Bronchial epithelial cell (primary cell): ENCODE measurements at places on chromosomes 4 and X.

GRCh38 chr4:52618795-52619590 is 40.1 kb downstream of the USP46 start:
- no peak for DNase-seq

DNA sequence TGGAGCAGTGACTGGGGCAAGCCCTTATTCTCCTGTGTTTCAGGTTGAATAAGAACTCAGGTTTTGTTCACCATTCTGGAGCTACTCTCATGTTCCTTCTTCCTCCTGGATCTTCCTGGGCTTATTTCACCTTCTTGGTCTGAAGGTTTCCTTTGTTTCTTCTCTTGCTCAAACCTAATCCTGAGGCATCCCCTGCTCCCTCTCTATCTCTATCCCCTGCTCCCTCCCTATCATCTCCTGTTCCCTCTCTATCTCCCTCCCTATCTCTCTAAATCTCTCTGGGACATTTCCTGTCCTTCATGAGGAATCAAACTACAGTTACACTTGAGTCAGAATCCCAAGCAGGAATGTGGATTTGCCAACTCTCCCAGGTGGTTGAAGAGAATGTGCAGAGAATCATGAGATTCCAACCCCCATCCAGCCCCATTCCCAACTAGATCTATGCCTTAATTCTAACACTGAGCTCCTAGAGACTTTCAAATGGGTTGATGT is 134.9 kb upstream of the ZIC3 start:
- no peak for DNase-seq

- DNase-seq: peak; percentile 33
Observed at GRCh38 chr4:100190643-100191600, 654 bp upstream of the DDIT4L start.

- peak; percentile 84 for DNase-seq
Observed at GRCh38 chrX:150032742-150033141, 94.5 kb upstream of the EOLA2 start.

GRCh38 chr4:30721185-30722091 is 1.3 kb downstream of the PCDH7 start:
- no peak for DNase-seq

- no peak for DNase-seq
Observed at GRCh38 chrX:72130762-72131250, 909 bp downstream of the RTL5 start.

DNA sequence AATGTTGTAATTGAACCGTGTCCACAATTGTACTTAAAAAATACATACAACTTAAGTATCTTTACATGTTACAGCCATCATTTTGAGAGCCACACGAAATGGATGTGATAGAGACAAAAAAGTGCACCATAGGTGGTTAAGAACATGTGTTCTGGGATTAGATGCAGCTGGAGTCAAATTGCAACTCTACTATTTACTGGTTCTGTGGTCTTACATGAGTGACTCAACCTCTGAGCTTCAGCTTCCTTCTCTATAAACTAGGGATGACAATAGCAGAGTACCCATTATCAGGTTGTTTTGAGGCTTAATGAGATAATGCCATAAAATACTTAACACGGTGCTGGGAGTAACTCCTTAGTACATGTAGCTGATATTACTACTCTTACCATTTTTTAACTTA is 130.4 kb downstream of the IDS start:
- no peak for DNase-seq

- no peak for DNase-seq
Observed at GRCh38 chr4:52051213-52051614, at the start of gene SPATA18. TSS of gene SPATA18 (plus strand) at chr4:52051304. CDS start at chr4:52051705, 401 bp downstream.

GRCh38 chr4:109395694-109396093 is 37.9 kb upstream of the SEC24B start:
- DNase-seq: no peak

GRCh38 chrX:997631-998137 is 214.8 kb downstream of the CRLF2 start:
- no peak for DNase-seq

GRCh38 chrX:121639781-121640180 is 592.4 kb downstream of the GLUD2 start:
- no peak for DNase-seq

- no peak for DNase-seq
Observed at GRCh38 chrX:73215246-73215645, 595 bp upstream of the NAP1L2 start.

DNA sequence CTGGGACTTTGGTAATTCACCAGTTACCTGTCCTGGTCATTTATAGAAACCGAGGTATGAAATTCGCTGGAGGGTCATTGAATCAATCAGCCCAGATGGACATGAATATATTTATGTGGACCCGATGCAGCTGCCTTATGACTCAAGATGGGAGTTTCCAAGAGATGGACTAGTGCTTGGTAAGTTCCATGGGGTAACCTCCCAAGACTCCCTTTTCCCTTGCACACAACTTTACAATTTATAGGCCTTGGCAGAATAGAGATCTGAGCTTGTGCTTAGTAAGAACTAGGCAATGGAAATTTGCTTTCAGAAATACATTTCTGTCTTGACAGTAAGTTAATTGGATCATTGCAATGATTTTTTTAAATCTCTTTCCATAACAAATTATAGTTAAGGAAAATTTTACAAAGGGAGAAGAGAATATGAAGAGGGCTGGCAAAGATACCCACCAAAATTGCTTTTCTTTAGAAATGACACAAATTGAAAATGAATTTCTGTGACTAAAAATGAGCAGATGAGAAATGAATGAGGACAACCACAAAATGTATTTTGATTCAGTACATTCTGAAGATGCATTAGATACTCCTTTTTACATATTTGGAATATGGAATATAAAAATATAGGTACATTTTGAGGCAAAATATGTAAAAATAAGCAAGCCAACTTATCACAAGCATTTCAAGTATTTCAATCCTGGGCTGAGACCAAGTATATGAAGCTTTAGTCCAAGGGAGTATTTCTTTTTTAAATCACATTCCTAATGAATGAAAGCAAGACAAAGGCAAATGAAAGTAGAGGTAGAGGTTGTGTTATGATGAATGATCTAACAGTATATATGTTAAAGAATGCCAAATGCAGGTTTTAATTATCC is 45.9 kb downstream of the PDGFRA start:
- no peak for DNase-seq

- DNase-seq: no peak
Observed at GRCh38 chr4:139873111-139873860, 207.7 kb downstream of the MGST2 start.

GRCh38 chr4:1601852-1602654 is 82.1 kb downstream of the FAM53A start:
- DNase-seq: no peak

GRCh38 chr4:27090406-27090805 is 229.8 kb downstream of the STIM2 start:
- no peak for DNase-seq

GRCh38 chrX:111411983-111412382 is at the start of gene DCX:
TSS of gene DCX (minus strand) at chrX:111412192. CDS start at chrX:111410398, 1,794 bp downstream.
- no peak for DNase-seq

- no peak for DNase-seq
Observed at GRCh38 chr4:106270736-106271135, 45.3 kb downstream of the TBCK start.

DNA sequence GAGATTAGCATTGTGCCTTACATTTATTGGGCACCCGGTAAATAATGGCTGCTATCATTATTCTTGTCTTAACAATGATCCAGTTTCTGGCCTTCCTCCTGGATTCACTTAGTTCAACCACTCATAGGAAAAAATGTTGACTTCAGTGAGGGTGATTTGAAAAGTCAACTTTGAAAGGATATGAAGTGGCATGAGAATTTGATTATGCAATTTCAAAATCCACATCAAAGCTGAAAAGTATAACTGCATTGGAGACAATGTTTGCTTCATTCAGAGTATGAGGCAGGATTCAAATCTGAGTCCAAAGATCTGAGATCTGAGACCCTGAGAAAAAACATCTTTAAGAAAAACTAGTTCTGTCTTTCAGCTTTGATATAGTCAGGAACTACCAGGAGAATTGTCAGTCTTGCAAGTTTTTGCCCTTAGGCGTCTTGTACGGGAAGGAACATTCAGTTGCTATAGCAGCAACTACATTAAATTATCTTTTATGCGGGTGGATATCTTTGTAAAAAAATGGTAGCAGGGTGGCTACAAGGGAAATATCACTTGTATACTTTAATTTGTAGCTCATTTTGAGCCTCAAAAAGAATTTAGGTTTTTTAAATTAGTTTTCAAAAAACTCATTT is 587.5 kb upstream of the LCORL start:
- DNase-seq: no peak

GRCh38 chr4:29970626-29971025 is 749.5 kb upstream of the PCDH7 start:
- DNase-seq: peak; percentile 41

DNA sequence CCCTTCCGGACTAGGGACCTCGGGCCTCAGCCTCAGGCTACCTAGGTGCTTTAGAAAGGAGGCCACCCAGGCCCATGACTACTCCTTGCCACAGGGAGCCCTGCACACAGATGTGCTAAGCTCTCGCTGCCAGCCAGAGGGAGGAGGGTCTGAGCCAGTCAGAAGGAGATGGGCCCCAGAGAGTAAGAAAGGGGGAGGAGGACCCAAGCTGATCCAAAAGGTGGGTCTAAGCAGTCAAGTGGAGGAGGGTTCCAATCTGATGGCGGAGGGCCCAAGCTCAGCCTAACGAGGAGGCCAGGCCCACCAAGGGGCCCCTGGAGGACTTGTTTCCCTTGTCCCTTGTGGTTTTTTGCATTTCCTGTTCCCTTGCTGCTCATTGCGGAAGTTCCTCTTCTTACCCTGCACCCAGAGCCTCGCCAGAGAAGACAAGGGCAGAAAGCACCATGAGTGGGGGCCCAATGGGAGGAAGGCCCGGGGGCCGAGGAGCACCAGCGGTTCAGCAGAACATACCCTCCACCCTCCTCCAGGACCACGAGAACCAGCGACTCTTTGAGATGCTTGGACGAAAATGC is at the start of gene WAS:
WAS (plus strand) TSS at position 389 of the 572 bp plus-strand sequence; CDS start at position 444, 55 bp downstream.
- no peak for DNase-seq

DNA sequence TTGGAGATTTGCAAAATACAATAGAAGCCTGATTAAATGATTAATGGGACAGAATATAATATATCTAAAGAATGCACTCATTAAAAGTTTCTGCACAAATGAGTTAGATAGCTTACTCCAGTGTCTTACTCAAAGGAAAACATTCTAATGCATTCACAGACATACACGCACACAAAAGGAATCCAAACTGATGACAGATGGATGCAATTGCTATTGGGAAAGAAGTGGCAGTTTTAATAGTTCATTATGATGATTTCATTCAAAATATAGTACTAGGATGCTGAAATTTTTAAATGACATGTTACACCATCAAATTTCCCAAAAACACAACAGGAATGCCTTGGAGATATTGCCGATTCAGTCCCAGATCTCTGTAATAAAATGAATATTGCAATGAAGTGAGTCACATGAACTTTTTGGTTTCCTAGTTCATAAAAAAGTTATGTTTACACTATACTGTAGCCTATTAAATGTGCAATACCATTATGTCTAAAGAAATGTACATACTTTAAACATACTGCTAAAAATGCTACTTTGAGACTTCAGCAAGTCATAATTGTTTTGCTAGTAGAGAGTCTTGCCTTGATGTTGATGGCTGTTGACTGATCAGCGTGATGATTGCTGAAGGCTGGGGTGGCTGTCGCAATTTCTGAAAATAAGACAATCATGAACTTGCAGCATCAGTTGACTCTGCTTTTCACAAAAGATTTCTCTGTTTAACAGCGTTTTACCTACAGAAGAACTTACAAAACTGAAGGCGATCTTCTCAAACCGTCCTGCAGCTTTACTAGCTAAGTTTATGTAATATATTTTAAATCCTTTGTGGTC is 45.6 kb downstream of the BBS12 start:
- peak; percentile 49 for DNase-seq

DNA sequence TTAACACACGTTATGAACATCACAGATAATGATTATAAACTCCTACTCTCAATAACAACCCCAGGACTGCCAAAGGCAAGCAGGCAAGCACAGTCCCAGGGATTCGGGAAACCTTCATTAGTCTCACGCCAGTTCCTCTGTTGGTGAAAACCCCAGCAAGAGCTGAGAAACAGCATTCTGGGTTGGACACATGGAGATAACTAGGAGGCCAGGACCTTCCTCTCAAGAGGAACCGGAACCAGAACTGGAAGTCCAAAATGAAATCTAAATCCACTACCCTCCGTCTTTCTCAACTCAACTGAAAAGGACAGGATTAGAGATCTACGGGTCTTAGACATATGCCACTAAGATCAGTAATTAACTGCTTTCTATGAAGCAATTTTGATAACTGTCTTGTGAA is 3.8 kb downstream of the VEGFC start:
- DNase-seq: no peak

- DNase-seq: peak; percentile 4
Observed at GRCh38 chr4:148207068-148207467, 235.1 kb downstream of the NR3C2 start.

- DNase-seq: peak; percentile 65
Observed at GRCh38 chr4:38949411-38950051, 81.9 kb downstream of the FAM114A1 start.

GRCh38 chrX:40172401-40173142 is 74.8 kb upstream of the BCOR start:
- DNase-seq: no peak

DNA sequence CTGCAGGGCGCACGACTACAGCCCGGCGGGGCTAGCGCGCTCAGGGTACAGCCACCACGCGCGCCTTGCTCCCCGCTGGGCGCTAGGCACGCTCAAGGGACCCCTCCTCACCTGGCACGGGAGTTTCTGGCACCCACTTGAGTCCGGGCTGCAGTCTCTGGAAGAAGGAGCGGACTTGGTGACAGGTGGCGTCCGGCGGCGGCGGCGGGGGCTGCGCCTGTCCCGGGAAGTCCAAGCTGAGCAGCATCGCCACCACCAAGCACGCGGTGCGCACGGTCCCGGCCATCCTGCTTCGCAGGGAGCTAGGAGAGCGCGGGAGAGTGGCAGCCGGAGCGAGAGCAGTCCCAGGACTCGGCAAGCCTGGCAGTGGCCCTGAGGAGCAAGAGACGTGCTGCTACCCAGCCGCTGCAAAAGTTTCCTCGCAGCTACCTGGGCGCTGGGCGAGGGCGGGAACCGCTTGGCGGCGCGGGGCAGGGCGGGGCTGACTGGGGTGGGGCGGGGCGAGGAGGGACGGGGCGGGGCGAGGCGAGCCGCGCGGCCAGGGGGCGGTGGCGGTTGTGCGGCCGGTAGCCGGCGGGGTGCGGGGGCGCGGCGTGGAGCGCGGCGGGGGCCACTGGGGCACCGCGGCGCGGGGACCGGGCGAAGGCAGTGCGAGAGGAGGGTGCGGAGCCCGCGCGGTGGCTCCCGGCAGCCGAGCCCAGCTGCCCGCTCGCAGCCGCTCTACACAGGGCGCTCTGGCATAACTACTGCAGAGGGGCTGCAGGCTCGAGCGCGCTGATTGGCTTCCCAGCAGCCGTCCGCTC is at the start of gene GPC3:
GPC3 (minus strand) TSS at position 431 of the 803 bp plus-strand sequence.
- no peak for DNase-seq

- no peak for DNase-seq
Observed at GRCh38 chr4:16694884-16695276, 203.6 kb downstream of the LDB2 start.

GRCh38 chr4:1870328-1870577 is 940 bp upstream of the NSD2 start:
- peak; percentile 70 for DNase-seq

DNA sequence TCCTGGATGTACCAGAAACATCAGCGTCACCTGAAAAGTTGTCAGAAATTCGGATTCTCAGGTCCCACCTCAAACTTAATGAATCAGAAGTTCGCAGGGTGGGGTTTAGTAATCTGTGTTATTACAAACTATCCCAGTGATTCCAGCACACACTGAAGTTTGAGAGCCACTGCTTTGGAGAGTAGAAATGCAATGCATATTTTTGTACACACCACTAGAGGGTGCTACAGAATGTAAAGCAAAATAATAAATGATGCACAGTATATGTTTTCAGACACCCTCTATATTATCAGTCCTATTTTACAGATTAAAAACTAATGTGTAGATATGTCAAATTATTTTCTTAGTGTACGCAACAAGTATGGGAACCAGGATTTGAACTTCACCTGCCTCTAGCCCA is 2.4 kb upstream of the MORF4L2 start:
- DNase-seq: peak; percentile 39
